ENCODE measurements at places on chromosomes 16 and 17.

DNA sequence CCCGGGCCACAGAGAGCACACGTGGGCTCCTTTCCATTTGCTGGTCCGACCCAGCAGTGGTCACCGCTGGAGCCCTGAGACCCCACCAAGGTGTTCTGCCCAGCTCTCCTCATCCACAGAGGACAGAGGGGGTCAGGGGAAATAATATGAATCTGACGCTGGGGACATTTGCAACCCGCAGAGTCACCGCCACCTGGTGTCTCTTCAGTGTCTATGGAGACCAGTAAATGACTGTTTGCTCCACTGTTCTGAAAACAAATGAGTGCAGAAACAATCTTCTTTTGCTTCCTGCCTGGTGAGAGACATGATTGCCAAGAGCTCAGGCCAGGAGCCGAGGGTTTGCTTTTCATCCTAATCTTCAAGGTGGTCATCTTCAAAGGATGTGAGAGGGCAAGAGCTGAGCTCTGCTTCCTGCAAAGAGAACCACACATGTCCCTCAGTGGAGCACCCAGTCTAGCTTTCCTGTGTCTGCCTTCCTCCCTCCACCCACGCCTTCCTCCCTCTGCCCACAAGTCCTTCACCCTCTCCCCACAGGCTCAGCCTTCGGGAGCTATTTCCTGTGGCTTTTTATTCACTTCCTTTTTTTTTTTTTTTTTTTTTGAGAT lies 14.7 kb upstream of the KLHDC4 start:
- no peak for DNase-seq

DNA sequence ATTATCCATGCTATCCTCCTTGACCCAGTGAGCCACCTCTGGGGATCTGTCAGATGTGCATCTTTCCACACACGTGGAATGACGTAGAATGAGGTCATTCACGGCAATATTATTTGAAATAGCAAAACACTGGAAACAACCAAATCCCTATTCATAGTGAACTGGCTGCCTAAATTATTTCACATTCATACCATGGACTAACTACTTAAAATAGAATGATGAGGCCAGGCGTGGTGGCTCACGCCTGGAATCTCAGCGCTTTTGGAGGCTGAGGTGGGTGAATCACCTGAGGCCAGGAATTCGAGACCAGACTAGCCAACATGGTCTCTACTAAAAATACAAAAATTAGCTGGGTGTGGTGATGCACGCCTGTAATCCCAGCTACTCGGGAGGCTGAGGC lies 75.5 kb downstream of the RAP1GAP2 start:
- DNase-seq, result no peak

DNA sequence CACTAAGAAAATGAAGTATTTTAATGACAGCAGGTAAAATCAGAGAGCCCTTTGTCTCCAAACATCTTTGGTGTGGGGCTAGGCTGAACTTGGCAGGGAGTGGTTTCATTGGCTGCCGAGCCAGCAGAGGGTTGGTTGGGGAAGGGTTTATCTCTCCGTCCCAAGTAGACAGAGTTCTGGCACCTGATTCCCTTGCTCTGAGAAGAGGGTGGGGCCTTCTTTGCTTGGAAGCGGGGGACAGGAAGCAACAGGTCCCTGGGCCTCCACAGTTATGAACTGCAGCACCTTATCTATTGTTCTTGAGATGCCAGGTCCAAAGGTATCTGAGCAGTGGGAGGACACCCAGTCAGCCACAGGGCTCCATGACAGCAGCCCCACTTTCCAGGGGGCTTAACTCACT lies 12.3 kb upstream of the CDH1 start:
- no peak for DNase-seq

DNA sequence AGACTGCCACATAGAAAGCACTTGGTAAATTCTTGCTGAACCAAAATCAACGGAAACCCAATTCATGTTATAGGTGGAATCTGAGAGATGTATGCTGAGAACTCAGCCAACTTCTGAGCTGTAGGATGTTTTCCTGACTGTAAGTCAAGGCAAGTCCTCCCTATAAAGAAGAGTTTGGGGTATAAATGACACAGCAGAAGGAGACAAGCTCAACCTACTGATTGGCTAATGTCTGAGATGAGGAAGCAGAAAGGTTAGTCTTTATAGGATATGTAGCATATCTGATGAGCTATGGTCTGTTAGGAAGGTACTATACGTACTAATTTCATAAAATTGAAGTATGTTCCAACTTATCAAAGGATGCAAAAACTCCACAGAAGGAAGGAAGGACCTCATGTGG lies 99.5 kb downstream of the XYLT1 start:
- no peak for DNase-seq

GRCh38 chr17:79987187-79987934 lies 48.3 kb downstream of the TBC1D16 start:
- DNase-seq, result no peak

DNA sequence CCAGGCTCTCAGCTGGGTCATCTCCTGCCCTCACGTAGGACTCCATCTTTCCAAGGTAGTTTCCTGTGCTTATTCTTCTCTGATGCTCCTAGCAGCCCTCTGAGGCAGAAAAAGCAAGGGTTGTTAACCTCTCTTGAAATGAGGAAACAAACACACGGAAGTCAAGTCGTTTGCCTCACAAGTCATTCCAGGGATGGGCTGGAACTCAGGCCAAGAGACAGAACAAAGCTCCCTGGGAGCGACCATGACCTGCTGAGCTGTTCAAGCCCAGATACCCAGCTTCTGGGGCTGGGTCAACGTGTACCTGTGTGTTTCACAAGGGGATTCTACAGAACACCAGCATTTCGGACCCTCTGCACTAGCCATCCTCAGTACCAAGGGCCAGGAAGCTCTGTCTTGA lies 28.1 kb downstream of the SRL start:
- DNase-seq, result no peak

DNA sequence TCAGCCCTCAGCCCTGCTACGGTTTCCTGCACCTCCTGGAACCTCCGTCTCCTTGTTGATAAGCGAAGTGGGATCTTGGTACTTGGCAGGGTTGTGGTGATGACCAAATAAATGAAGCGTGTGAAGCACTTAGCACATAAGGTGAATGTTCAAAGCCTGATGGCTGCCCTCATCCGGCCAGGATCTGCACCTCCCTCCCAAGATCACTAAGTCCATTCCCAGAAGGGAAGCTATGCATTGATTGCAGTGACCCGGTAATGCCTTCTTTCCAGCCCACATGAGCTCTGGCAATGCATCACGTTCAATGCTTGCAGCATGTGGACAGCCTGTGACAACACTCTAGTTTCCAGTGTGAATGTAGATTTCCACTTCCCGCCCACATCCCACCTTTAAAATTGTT lies 24.9 kb upstream of the RHOT1 start:
- DNase-seq, result no peak

- no peak for DNase-seq
These were observed 29.1 kb upstream of the ERN1 start for GRCh38 chr17:64158831-64159590.

DNA sequence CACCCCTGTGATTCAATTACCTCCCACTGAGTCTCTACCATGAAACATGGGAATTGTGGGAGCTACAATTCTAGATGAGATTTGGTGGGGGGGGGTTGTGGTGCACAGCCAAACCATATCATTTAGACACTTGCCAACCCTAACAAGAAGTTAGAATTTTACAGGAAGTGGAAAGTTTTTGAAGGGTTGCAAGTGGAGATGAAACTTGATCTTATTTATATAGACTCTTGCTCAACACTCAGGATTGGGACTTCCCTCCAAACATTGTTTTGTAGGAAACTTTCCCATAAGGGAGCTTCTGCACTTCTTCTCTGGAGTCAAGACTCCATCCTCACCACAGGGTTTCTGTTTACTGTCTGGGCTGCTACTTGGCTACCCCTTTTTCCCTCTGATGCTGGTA lies 266.7 kb upstream of the CDH11 start:
- no peak for DNase-seq

- DNase-seq, result no peak
These were observed 52.3 kb downstream of the NT5M start for GRCh38 chr17:17355426-17355825.

- DNase-seq, result no peak
These were observed 65.7 kb downstream of the MPRIP start for GRCh38 chr17:17107891-17108431.

- no peak for DNase-seq
These were observed 662 bp upstream of the TUBB3 start for GRCh38 chr16:89922477-89922883.

DNA sequence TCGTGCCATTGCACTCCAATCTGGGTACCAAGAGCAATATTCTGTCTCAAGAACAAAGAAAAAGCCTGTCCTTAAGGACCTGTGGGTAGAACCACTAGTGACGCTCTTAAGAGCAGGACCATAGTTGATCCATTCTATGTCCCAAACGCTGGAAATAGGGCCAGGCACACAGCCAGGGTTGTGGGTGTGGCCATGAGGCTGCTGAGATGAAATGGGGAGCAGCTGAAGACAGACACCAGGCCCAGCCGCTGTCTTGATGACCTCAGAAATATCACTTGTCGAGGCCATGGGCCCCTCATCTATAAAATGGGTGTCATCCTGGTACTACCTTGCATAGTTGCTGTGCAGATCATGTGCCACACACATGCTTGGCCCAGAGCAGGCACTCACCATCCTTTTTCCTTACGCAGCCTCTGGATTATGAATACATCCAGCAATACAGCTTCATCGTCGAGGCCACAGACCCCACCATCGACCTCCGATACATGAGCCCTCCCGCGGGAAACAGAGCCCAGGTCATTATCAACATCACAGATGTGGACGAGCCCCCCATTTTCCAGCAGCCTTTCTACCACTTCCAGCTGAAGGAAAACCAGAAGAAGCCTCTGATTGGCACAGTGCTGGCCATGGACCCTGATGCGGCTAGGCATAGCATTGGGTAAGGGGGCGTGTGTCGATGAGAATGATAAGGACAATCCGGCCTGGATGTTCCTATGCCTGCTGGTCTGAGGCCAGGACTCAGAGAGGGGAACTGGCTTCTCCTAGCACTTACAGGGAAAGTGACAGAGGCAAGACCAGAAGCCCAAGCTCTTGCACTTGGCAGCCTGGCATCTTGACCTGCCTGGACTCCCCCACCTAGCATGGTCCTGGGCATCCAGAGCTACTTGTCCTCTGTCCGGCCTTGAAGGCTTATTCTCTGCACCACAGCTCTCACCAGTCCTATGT lies 25.5 kb downstream of the CDH5 start:
- DNase-seq, result peak; percentile 45

DNA sequence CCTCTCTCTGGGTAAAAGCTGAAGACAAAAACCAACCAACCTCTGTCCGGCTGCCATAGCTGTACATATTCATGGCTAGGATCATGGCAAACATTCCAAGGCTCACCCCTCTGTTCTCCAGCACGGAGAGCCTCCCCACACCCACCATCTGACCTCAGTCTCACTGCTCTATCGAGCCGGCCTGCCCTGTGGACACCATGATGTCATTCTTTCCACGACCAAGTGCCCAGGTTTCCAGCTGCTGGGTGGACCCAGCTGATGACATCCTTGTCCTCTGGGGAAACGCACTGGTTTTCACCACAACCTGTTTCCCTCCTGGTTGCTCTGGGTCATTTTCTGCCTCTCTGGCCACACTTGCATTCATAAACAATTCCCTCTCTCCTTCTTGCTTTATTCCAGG lies 67.7 kb downstream of the NDEL1 start:
- DNase-seq, result no peak

DNA sequence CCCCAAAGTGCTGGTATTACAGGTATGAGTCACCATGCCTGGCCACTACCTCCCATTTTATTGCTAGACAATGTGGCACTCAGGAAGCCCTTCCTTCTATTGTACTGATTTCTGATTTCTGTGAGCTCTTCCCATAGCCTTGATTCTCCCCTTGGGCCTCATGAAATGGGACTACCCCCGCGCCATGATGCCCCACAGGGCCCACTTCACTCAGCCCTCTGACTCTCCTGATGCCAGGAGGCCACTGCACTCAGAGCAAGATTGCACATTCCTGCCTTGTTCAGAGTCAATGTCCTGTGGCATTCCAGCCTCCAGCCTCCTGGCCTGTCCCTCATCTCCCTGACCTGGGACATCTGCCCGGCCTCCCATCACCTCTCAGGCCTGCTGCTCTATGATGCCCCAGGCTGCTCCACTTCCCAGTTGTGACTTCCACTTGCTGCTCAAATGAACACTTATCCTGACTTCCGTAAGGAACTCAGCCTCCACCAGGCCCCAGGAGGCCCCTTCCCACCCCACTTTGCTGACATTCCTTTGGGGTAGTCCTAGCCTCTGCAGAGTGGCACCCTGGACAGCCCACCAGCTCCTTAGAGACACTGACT lies 66.6 kb upstream of the KSR1 start:
- no peak for DNase-seq

DNA sequence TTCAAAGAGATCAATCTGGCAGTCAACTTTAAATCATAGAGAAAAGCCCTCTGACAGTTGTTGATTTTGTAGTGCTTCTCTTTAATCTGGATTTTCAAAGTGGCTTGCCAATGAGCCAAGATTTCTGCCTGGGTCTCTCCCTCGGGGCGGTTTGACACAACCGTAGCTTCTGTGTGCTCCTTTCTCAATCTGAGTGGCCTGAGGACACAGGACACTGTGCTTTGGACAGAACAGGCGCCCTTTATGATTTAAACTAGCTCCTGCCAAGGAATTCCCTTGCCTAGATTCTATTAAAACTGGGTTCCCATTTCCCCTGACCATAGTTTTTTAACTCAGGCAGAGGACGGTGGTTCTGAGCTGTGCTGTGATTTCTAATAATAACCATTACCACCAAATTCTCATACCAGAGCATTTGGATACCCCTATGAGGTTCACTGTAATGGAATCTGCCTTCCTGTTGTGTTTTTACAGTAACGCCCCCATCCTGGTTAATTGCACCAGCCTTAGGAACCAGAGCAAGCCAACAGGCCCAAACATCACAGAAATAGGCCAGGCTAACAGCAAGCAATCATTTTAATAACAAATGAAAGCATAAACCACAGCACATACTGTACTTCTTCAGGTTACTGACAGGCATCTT lies 4.0 kb downstream of the ZFHX3 start:
- DNase-seq, result no peak

DNA sequence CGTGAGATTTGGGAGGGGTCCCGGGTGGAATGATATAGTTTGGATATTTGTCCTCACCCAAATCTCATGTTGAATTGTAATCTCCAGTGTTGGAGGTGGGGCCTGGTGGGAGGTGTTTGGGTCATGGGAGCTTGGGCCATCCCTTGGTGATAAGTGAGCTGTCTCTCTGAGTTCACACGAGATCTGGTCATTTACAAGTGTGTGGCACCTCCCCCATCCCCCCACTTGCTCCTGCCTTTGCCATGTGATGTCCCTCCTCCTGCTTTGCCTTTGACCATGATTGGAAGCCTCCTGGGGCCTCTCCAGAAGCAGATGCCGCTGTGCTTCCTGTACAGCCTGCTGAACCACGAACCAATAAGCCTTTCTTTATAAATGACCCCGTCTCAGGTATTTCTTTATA lies 21.3 kb upstream of the BAIAP2 start:
- DNase-seq, result no peak

All from type B pancreatic cell (in vitro differentiated cells).